ENCODE measurements at places on chromosomes 5 and 9. TPM values are rescaled to one million over a fixed set of nuclear protein-coding genes. Genes with fewer than 3 reads are reported as not detected.

- no peak for DNase-seq
Measured at GRCh38 chr9:93024986-93025630, 33.4 kb upstream of the SUSD3 start.

- DNase-seq, result no peak
Measured at GRCh38 chr5:141121563-141121962, at the start of gene PCDHB4. TSS of gene PCDHB4 (plus strand) at chr5:141121818. CDS start at chr5:141121999, 181 bp downstream.

The FAM78A gene
- 0.64 TPM for total RNA-seq

DNA sequence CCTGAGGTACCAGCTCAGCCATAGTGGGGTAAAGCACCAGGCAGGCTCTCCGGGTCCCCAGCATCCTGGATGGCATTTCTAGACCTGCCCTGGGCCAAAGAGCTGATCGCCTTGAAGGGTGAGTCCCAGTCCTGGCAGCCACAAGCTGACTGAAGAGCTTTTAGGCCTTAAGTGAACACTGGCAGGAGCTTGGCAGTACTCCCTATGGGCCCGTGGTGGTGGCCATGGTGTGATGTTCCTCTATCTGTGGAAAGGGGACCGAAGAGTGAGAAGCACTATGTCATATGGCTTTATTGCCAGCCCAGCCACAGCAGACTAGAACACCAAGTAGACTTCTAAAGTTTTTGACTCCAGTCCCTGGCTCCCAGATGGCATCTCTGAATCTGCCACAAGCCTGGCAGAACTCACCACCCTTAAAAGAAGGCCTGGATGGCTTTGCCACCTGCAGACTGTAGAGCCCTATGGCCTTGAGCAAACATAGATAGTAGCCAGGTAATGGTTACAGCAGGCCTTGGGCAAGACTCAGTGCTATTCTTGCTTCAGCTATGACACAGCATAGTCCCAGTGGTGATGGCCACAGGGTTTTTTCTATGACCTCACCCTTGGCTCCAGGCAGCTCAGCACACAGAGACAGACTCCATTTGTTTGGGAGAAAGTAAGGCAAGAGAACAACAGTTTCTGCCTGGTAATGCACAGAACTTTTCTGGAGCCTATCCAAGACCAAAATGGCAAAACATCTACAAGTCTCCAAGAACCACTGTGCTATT is 801.5 kb upstream of the DMAC1 start:
- no peak for DNase-seq

The CD72 gene
- 0.47 TPM for total RNA-seq

The PCDHGA5 gene
- not detected for total RNA-seq
